ENCODE measurements at places on chromosomes 6 and 20.

GRCh38 chr6:36559011-36559793, 11.9 kb upstream of the STK38 start:
- DNase-seq: no peak

GRCh38 chr6:45426251-45426650, 48.5 kb upstream of the SUPT3H start:
- no peak for DNase-seq

GRCh38 chr6:47727391-47727790, 29.0 kb downstream of the ADGRF4 start:
- no peak for DNase-seq

DNA sequence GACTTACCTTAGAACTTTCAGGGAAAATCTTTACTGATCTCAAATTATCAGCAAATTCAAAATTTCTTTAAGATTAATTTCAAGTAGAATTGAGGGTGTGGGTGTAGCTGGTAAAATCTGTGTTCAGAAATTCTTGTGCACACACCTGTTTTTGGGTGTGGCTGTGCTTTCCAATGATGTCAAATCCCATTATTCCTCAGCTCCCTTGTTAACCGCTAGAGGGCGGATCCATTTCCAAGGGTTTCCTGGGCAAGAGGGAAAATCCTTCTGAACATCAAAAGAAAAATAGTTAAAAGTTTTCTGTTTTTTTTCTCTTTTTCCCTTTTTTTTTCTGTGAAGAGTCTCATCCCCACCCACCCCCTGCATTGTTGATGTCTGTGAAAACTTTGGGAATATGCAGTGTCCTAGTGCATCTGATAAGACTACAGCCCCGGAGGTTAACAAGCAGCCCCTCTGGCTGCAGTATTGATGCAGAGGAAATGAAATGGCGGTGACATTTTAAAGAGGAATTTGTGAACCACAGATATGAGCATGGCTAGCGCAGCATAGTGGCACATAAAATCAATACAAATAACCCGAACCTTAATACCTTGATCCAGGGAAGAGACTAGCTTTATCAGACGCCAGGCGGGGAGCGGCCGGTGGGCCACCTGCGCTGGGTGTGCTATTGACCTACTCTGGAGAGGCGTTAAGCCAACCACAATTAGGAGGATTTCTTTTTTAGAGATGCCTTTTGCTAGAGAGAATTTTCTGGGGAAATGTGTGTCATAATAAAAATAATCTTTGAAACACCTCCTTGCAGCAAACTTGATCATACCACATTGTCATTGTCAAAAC, 130.9 kb downstream of the FOXA2 start:
- DNase-seq: peak; percentile 31

DNA sequence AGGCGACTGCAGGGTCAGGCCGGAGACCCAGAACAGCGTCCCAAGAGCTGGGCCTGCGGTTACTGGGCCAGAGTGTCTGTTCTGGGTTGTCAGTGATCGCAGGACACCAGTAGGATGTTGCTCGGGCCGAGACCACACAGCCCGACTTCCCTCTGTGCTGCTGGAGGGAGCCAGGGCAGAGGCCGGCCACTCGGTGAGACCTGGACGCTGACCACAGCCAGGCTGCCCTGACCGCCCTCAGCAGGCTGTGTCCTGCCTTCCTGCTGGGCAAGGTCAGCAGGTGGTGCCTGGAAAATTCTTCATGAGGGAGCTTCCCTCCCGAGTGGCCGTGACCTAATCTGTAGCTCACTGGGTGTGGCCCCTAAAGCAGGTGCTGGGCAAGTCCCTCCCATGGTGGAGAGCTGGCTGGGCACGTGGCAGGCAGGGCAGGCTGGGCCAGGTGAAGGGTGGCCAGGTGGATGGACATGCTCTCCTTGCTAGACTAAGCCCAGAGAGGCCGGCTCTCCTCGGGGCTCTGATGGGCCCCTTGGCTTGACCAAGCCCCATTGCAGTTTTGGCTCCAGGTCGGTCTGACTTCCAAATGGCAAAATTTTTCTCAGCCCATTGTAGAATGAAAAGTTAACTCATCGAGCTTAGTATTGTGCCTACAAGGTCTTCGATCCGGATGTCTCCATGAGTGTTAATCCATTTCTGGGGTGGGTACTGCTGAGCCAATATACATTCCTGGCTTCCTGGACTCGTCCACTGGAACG, 1.9 kb downstream of the SLCO4A1 start:
- DNase-seq: no peak
